ENCODE measurements at places on chromosomes 12 and 14.

- DNase-seq, result no peak
Observed at GRCh38 chr14:71049435-71050133, 142.3 kb downstream of the PCNX1 start.

DNA sequence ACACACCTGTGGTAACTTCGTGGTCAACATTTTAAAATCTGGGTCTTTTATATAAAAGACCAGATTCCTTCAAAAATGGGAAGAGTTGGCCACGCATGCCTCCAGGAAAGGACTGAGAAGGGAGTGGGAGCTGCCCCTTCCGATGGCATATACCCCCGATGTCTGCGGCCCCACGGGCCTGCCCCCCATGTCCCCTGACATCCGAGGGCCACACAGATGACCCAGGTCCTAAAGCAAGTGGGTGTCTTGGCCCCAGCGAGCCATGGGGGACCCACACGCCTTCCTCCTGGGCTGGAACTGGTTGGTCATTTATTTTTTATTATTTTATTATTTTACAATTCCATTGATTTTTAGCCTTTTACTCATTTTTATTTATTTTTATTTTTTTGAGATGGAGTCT, 142.5 kb downstream of the PIWIL1 start:
- DNase-seq, result no peak

DNA sequence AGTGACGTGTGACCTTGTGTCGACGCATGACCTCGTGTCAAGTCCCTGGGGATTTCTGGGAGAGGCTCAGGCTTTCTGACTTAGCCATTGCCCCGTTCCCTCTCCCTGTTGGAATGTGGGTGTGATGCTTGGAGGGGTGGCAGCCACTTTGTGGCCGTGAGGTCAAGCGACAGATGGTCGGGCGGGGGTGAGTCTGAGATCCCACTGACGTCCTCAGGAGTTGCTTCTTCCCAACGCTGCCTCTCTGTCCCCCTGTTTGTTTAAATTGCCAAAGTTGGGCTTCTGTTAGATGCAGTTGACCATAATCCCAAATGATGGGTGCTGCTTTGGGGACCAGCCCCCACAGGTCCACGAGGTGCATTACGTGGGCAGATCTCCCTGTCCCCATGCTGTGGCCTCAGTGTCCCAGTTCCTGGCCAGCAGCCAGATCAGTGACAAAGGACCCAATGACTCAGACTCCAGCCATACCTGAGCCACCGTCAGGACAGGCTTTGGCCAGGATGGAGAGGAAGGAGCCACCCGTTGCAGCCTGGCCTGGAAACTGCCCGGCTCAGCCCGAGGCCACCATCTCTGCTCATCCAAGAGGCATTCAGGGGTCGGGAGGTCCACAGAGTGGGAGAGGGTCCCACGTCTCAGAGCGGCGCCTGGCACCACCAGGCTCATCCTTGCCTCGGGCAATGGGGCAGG, 34.4 kb upstream of the GALNT9 start:
- no peak for DNase-seq

- no peak for DNase-seq
Observed at GRCh38 chr12:49674318-49674981, 32.8 kb downstream of the FMNL3 start.

GRCh38 chr14:66078006-66078405, 408.2 kb upstream of the CCDC196 start:
- DNase-seq, result no peak

DNA sequence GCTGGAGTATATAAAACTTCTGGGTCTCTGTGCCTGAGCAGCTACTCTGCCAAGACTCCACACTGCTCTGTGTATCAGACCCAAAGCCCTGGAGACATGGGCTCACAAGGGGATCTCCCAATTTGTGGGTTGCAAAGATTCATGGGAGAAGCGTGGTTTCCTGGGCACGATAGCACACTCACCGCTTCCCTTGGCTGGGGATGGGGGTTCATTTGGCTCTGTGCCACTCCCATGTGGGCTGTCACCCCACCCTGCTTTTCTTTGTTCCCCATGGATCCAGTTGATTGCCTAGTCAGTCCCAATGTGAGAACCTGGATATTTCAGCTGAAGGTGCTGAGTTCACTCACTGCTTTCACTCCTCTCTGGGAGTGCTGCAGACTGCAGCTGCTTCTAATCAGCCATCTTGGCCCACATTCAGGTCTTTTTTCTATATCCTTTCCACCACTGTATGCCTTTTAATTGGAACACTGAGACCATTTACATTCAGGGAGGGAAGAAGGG, 40.0 kb upstream of the PCNX4 start:
- no peak for DNase-seq

DNA sequence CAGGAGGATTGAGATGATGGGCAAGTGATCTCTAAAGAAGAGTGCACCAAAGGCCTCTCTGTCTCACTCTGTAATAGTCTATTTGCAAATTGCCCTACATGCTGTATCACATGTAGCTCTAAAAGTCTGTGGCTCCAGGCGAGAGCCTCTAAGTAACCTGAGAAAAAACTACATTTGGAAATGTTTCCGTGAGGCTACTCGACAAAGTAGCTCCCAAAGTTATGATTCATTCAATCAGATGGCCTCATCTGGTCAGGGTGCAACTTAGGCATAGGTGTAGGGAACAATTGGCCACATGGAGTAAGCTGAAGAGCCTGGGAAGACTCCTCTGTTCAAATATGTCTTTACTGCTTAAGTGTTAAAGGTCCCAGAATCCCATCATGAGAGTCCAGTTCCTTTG, 155.4 kb upstream of the PLEKHG7 start:
- DNase-seq, result no peak

GRCh38 chr12:122422730-122423257, 325 bp upstream of the CLIP1 start:
- no peak for DNase-seq

GRCh38 chr12:67414011-67414715, 145.0 kb downstream of the CAND1 start:
- no peak for DNase-seq

DNA sequence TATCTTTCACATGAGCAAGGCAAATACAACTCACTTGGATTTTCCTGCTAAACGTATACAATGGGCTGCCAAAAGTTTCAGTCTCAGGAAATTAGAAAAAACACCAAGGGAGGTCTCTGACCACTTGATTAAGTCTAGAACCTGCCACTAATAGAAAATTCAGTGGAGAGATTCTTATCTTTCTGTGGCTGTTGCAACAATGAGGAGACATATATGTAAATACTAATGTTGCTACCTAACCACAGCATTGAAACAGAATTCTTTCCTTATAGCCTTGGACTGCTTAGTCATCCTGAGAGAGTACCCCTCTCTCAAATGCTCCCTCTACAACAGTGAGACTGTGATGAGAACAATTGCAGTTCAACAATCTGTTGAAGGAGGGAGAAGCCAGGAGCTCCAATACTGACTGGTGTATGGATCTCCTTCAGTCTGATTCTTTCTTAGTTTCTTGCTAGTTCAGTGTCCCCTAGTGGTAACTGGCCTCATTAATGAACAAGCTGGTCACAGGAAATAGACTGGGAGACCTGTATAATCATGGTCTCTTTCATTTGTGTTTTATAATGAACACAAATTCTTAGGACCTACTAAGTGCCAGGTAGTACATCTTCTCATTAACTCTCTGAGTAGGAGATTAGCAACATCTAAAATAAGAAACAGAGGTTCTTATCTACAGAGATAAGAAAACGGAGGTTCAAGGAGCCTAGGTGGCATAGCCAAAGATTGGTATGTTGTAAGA, 164.5 kb downstream of the SLC38A4 start:
- peak; percentile 92 for DNase-seq

GRCh38 chr12:118061011-118061872, at the start of gene WSB2:
Gene WSB2 (minus strand): TSS chr12:118061179. CDS start chr12:118061048, 131 bp downstream.
- peak; percentile 43 for DNase-seq

DNA sequence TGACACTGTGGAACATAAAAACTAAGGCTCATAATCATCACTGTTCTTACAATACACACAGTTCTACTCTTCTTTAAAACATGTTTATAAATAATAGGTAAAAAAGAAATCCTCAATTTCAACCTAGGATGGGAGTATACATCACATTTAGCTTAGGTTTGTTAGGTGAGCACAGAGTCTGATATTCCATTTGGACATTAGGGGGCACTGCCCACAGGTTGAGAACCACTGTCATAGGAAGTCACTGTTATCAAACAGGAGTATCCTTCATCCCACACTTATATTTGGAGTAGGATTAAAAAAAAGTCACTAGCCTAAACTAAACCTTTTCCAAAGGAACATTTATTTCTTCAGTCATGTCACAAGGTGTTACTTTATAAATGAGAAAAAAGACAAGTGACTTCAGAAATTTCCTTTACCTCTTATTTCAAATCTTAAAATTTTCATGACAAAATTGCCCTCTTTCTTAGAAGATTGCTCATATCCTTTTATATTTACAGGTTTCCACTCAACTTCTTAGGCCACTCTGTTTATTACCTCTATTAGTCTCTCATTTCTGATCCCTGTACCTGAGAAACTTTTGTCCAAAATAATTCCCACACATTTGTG, 240.6 kb downstream of the CPNE8 start:
- DNase-seq, result peak; percentile 51

- no peak for DNase-seq
Observed at GRCh38 chr12:109557805-109558204, 15.5 kb downstream of the MMAB start.

DNA sequence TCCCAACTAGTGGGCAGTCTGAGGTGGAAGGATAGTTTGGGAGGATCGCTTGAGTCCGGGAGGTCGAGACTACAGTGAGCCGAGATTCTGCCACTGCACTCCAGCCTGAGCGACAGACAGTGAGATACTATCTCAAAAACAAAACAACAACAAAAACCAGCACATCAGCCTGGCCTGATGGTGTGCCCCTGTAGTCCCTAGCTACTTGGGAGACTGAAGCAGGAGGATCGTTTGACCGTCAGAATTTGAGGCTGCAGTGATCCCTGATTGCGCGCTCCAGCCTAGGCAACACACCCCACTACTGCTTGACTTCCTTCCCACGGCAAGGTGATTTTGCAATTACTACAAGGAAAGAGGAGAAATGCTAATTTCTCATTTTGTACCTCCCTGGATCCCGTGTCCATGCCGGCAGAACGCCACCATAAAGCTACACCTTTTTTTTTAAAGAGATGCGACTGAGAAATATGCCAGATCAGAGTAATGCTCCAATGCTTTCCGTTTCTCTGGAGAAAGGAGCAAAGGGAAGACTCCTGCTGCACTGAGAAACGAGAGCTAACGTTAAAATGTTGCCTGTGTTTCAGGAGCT, 672 bp upstream of the SCFD1 start:
- peak; percentile 49 for DNase-seq

GRCh38 chr12:48276621-48277020, 73.5 kb upstream of the OR10AD1 start:
- DNase-seq, result no peak

DNA sequence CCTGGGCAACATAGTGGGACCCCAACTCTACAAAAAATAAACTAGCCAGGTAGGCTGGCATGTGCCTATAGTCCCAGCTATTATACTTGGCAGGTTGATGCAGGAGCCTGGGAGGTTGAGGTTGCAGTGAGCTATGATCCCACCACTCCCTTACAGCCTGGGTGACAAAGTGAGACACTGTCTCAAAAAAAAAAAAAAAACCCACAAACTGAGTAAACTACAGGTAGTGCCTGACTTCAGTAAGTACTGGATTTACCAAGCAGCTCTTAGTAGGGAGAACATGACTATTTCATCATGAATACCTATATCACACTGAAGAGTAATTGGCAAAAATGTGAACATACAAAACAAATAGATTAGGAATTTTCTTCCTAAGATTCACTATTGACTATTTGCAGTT, 32.4 kb upstream of the AP4S1 start:
- DNase-seq, result no peak

- peak; percentile 91 for DNase-seq
Observed at GRCh38 chr14:67704484-67705089, 2.9 kb downstream of the RDH12 start.

GRCh38 chr12:7207866-7208625, 18.6 kb downstream of the PEX5 start:
- DNase-seq, result no peak

GRCh38 chr14:21234112-21234511, 35.1 kb downstream of the HNRNPC start:
- no peak for DNase-seq

DNA sequence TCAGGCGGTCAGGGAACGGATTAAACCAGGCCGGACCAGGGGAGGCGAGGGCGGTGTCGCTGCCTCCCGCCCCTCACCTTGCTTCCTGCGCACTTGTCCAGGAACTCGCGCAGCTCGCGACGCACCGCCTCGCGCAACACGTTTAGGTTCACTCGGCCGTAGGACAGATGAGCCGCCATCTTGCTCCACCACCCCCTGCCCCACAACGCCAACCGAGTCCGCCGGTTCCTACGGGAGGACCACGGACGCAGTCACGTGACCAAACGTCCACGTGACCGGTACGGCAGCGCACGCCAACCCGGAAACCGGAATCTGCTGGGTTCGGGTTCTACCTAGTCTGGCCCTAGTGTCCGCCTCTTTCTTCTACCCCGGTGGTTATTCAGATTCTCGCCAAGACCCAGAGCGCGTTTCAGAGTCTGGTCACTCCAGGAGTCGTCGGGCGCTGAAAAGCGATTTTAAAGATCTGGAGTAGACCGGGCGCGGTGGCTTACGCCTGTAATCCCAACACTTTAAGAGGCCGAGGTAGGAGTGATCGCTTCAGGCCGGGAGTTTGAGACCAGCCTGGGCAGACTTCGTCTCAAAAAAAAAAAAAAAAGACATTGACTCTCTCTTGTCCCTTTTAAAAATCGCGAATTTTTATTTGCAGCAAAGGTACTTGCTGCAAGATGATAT, at the start of gene VPS33A:
VPS33A (minus strand) TSS at position 265 of the 672 bp plus-strand sequence; CDS start at position 179, 86 bp downstream.
- peak; percentile 94 for DNase-seq

DNA sequence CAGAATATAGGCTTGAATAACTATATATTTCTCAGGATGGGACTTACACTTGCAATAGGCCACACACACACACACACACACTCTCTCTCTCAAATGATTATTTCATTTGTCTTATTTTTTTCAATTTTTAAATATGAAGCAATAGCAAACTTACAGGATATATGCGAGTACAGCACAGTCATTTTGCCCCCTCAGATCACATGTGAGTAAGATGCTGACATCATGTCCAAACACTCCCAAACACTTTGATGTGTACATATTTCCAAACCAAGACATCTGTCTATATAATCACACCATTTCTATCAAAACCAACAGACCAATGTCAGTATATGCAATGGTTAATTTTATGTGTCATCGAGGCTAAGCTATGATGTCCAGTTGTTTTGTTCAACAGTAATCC, 1535.9 kb upstream of the FLRT2 start:
- no peak for DNase-seq

GRCh38 chr14:24430682-24431568, 1.2 kb downstream of the KHNYN start:
- DNase-seq, result no peak

DNA sequence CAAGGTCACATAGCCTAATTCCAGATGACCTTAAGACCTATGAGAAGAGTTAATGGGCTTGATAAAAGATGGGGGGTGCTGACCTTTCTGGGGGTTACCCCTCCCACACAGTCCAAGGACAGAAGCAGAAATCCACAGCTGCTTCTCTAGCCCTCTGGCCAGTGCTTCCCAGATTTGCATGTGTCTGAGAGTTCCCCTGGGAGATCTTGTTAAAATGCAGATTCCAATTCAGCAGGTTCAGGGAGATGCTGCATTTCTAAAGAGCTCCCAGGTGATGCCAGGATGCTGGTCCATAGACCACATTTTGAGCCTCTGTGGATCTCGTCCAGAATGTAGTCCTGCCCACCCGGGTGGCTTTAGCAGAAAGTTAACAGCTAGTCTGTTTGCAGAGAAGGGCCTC, 82.1 kb downstream of the WSCD2 start:
- DNase-seq, result no peak

GRCh38 chr14:94676495-94677185, 64.4 kb downstream of the SERPINA3 start:
- DNase-seq, result no peak

GRCh38 chr12:72274931-72275330, 2.8 kb downstream of the TRHDE start:
- DNase-seq, result no peak

GRCh38 chr14:90785471-90785870, 30.8 kb downstream of the TTC7B start:
- peak; percentile 45 for DNase-seq
